ENCODE measurements at places on chromosomes 12 and 14.
A peak's percentile ranks its signal among the peaks of the same experiment; 100 is the strongest.

GRCh38 chr14:105203057-105203531 is 22.0 kb upstream of the NUDT14 start:
- DNase-seq: peak; percentile 62

DNA sequence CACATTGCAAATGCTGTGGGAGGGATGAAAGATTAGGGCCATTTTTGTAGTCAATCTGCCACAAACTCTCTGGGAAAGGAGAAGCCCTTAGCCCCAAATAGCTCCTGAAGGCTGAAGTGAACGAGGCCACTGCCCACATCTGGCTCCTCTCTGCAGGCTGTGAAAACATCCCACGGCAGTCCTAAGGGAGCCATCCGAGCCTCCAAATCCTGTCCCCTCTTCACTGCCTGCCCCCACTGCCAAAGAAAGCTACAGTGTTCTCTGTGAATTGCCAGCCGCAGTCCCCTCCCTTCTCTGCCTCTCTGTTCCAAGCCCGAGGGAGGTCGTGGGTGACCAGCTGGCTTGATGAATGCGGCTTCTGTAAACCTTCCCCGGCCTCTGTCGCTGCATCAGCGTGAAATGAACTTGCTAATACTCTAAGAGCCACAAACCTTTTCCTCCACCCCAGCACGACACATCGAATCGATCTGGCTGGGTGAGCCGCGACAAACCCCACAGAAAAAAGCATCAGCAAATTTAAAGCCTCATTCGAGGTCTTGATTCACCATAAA is 180.7 kb upstream of the NRXN3 start:
- no peak for DNase-seq

GRCh38 chr14:22928237-22929103 is 706 bp downstream of the PRMT5 start:
- no peak for DNase-seq

- DNase-seq: no peak
These were observed 1399.1 kb downstream of the LRFN5 start for GRCh38 chr14:43005807-43006206.

- no peak for DNase-seq
These were observed 76.9 kb downstream of the OTX2 start for GRCh38 chr14:56733396-56733795.

DNA sequence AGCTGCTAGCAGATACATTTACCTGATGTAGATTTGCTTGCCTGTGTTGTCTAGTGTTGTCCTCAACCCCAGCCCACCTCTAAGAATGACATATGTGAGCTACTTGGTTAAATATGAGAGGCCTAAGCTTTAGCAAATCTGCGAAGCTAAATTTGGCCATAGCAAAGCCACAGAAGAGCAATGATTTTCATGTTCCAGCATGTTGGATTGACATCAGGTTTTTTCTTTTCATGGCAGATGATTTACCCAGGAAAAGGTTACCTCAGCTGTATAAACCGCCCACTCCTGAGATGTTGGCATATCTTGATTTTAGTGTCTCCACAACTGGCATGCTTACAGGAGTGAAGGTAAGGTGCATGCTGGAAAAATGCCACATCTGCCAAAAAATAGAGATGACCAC is 36.4 kb upstream of the ATF1 start:
- no peak for DNase-seq

GRCh38 chr14:96162741-96163140 is 41.9 kb upstream of the BDKRB2 start:
- no peak for DNase-seq

- DNase-seq: no peak
These were observed 68.6 kb downstream of the RESF1 start for GRCh38 chr12:32027684-32028365.

GRCh38 chr14:71138448-71139293 is 231.4 kb downstream of the PCNX1 start:
- DNase-seq: peak; percentile 61

- DNase-seq: no peak
These were observed 198.4 kb downstream of the PPM1H start for GRCh38 chr12:62736596-62736995.

DNA sequence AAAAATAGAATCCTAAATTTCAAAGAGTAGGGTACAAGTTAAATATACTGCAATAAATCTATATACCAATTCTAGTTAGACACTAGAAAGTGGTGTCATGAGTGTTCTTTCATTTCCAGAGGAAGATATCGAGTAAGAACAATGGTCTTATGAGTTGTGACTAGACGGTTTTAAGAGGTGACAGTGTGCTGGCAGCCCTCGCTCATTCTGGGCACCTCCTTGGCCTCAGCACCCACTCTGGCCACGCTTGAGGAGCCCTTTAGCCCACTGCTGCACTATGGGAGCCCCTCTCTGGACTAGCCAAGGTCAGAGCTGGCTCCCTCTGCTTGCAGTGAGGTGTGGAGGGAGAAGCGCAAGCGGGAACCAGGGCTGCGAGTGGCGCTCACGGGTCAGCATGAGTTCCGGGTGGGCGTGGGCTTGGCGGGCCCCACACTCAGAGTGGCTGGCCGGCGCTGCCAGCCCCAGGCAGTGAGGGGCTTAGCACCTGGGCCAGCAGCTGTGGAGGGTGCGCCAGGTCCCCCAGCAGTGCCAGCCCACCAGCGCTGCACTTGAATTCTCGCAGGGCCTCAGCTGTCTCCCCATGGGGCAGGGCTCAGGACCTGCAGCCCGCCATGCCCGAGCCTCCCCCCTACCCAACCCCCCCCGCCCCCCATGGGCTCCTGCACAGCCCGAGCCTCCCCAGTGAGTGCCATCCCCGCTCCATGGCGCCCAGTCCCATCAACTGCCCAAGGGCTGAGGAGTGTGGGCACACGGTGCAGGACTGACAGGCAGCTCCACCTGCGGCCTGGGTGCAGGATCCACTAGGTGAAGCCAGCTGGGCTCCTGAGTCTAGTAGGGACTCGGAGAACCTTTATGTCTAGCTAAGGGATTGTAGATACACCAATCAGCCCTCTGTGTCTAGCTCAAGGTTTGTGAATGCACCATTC is 18.7 kb downstream of the PRKD1 start:
- DNase-seq: no peak

- DNase-seq: no peak
These were observed 76.1 kb upstream of the RFX4 start for GRCh38 chr12:106506691-106507090.

DNA sequence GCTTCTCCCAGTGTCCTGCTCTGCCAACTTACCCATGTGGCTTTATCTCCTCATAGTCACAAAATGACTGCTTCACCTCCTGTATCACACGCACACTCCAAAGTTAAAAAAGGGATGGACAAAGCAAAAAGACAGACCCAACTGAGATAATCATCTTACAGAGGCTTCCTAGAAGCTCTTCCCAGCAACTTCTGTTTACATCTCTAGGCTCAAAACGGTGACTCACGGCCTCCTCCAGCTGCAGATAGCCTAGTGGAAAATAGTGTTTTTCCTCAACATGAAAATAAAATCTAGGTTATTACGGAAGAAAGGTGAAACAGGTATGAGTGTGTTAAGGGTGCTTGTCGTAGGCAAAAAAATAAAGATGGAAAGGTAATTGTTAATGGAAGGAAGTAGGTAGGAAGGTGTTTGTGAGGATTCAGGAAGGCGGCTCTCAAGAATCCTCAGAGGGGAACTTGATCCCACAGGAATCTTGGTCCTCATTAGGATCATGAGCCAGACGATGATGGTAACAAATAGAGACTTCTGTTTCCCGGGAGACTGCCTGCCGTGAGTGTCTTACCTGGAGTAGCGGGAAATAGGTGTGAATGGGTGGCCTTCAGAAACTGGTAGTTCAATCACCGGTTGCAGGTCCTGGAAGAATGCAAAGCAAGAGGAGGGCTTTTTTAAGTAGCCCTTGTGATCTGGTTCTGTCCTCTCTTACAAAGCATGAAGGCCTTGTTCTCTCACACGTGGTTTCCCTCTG is 487.5 kb upstream of the TMEM132C start:
- no peak for DNase-seq

GRCh38 chr14:68814539-68815297 is 21.9 kb upstream of the ZFP36L1 start:
- peak; percentile 79 for DNase-seq

DNA sequence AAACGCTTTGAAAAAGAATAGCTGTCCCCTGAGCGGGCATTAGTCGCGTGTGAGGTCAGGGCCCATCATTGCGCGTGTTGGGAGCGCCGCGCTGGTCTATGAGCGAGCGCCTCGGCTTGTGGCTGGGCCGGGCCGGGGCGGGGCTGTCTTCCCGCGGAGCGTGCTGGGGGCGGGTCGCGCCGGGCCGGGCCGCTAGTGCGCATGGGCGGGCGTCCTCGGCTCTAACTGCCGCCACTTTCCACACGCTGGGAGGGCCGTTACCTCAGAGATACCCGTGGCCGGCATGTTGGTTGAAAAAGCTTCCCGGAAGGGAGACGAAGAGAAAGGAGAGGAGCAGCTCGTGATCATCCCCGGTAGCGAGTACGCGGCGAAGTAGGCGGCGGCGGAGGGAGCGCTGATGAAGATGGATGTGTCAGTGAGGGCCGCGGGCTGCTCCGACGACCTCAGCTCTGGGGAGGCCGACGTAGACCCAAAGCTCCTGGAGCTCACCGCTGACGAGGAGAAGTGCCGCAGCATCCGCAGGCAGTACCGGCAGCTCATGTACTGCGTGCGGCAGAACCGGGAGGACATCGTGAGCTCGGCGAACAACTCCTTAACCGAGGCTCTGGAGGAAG is at the start of gene EID3:
Gene EID3, plus strand, starts transcription at position 202 of the 614 bp plus-strand sequence. Its CDS starts 196 bp downstream, at position 398.
- DNase-seq: peak; percentile 93

DNA sequence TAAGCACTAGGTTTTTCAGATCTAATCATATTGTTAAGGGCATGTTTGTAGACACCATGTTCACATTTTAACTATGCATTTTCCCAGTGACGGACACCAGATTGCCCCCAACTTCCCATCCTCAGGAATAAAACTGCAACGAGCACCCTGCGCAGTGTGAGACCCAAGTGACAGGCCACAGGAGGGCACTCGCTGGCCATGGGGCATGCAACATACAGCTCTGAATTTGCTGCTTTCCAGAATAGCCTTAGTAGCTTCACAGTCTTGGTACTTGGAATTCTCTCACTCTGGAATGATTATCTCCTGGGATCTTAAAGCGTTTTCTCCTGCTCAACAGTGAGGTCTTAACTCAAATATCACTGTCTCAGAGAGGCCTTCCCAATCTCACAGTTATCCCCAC is 972 bp upstream of the DDX47 start:
- no peak for DNase-seq

- no peak for DNase-seq
These were observed 148.6 kb downstream of the ANO4 start for GRCh38 chr12:100942984-100943749.

DNA sequence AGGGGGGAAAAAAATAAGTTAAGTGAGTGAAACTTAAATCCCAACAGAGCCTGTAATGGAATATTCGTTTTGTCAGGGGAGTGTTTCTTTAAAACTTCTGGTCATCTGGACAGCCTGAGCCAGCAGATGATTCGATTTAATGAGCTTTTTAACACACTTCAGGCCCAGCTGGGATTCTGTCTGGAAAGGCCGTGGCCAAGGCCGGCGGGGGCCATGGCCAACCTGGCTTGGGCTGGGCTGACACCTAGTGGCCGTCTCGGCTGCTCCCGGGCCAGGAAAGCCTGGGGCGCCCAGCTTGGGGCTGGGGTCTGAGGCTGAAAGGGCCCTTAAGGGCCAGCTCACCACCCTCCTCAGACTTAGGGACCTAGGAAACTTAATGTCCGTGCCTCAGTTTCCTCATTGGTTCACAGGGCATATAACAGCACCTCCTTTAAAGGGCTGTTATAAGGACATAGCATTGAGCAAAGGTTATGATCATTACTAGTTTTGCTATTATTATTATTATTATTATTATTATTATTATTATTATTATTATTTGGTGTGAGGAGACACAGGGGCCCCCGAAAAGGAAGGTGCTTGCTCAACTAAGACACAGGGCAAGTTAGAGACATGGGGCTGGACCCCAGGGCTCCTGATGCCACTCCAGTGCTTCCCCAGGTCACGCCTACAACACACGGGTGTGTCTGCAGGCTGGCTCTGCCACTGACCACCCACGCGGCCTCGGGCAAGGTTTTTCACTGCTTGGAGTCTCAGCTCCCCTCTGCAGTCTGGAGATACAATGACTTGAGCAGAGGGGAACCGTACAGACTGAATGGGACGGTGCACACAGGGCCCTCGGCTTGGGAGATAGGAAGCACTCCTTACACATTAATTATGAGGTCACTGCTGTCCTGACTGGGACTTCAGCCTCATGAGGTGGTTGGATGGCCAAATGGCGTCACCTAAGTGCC is 84.0 kb downstream of the SYNE3 start:
- DNase-seq: no peak

DNA sequence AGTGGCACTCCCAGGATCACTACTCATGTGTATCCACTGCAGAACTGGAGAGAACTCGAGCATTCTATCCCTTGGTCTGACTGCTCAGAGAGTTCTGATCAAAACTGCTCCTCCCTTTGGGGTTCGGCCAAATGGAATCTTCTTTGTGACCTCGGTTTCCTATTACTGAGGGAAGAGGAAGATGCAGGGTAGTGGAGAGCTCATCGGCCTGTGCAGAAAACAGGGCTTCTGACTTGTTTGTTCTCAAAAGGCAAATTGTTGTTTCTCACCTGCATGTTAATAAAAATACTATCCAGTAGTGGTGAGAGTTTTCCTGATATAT is 17.1 kb upstream of the AKAP6 start:
- DNase-seq: no peak

DNA sequence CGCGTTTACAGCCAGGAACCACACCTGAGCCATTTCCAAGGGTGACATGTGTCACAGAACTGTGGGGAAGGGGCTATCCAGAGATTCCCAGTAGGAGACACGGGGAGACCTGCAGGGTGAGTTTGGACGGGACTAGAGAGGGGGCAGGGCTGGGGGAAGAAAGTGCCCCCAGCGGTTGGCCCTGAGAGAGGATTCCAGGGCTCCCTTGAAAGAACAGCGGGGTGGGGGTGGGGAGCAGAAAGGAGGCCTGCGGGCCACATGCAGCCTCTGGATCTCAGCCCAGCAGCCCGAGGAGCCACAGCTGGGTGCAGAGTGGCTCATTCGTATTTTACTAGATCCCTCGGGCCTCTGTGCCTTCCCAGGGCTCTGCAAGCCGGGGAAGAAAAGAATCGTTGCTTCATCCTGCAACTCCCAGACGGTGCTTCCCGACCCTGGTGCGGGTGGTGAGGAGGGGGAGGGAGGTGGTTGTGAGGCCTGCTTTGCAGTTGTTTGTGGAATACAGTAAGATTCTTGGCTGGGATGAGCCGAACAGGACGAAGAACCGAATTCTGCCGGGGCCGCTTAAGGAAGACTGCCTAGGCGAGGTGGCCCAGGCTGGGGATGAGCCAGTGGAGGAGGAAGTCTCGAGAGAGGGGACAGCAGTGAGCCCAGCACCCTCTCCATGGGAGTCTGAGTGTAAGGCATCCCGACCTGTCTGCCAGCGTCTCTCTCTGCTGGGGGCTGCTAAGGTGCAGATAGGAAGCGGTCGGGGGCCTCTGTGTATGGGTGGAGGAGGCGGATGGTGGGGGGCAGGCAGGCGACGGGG is 36.1 kb upstream of the ANKRD9 start:
- DNase-seq: no peak

GRCh38 chr12:96431067-96431466 is 30.8 kb upstream of the CDK17 start:
- DNase-seq: no peak

- DNase-seq: no peak
These were observed 52.1 kb downstream of the PSMA6 start for GRCh38 chr14:35344107-35344807.
